ENCODE measurements at places on chromosomes 12 and 14. TPM values are rescaled to one million over a fixed set of nuclear protein-coding genes. Genes with fewer than 3 reads are reported as not detected.

The PDZRN4 gene
- polyA plus RNA-seq: not detected

The UTP20 gene
- 13.1 TPM for polyA plus RNA-seq

The SERPINA12 gene
- polyA plus RNA-seq: not detected

The PGF gene
- polyA plus RNA-seq: 2.9 TPM

The TEX52 gene
- polyA plus RNA-seq: not detected

The NFE2 gene
- polyA plus RNA-seq: 3.0 TPM

The ARHGAP9 gene
- polyA plus RNA-seq: 4.5 TPM

The STAB2 gene
- polyA plus RNA-seq: not detected

Measured in GM23338 (cell line).